ENCODE measurements at places on chromosomes 13 and 19.

DNA sequence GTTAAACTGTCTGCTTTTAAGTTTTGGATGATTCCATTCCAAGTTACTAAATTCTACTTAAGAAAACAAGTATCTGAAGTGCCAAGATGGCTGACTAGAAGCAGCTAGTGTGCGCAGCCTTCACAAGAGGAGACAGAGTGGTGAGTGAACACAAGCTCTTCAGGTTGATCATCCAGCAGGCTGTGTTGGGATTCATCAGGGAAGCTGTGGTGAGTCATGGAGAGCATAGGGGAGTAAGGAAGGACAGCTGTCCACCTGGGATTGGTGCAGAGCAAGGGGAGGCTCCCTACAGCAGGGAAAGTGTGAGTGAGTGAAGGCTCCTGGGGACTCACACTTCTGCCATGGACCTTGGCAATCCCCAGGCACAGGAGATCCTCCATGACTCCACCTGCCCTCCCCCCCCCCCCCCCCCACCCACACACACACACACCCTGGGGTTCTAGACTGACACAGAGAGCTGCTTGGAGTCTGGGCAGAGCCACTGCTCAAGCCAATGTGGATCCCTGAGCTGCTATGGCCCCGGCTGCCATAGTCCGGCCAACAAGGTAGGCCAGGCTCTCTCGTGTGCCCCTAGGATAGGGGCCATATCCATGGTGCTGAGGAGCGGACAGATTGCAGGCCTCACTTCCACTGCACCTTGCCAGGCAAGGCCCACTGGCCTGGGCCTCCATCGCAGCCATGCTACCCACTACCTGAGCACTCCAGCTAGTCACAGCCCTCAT lies 23.5 kb downstream of the SLC25A15 start:
- DNase-seq: peak; percentile 74

DNA sequence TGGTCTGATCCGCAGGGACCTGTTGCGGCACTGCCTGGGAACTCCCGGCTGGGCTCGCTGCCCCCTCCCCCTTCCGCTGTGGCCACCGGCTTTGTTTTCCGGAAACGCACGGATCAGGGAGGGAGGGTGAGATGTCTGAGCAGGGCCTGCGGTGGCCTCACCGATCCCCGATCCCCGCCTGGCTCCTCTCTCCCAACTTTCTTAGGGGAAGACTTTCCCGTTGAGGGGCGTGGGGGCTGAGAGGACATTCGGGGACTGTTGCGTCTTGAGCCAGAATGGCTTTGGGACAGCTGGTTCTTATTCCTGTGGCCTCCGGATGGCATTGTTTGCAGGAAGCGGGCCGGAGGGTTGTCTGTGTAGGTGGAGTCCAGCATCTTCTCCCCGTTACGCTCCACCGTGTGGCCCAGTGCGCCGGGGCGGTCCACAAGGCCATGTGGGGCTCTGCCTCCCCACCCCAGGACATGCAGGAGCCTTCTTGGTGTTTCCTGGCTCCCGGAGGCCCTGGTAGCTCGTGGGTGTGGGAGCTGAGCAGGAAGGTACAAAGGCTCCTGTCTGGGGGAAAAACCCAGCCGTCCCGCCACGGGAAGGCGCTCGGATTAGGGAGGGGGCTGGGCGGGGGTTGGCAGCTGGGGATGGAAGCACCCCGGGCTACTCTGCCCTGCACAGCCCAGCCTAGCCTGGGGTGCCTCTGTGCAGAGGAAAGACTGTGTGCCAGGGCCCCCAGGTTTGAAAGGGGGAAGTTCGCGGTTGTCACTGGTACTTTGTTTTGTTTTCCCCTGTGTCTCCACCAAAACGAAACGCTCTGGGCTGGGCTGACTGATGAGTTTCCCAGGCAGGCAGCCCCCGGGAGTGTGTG lies 1.3 kb downstream of the CSNK1G2 start:
- DNase-seq: peak; percentile 82

- DNase-seq: no peak
Measured at GRCh38 chr19:18745012-18745735, 45.9 kb downstream of the COMP start.

- no peak for DNase-seq
Measured at GRCh38 chr19:54517483-54517882, 14.9 kb downstream of the LAIR2 start.

GRCh38 chr19:3253270-3253669 lies 28.8 kb downstream of the CELF5 start:
- no peak for DNase-seq

GRCh38 chr19:29636553-29637360 lies 28.5 kb upstream of the PLEKHF1 start:
- DNase-seq: no peak

- no peak for DNase-seq
Measured at GRCh38 chr19:7529610-7530490, 5.7 kb upstream of the PNPLA6 start.

DNA sequence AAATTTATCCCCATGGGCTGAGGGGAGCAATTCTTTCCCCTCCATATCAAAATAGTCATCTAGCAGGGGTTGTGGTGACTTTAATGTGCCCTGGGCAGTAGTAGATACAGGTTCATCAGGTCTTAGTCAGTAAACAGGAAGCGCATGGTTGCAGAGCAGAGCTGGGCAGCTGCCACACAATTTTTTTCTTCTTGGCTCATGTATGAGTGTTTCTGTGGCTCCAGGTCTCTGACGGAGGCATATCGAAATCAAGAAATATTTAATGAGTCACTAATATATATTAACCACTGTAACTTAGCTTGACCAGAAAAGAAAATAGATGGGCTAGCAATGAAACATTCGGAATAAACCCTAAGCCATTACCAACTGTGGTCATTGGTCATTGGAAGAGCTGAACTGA lies 68.4 kb upstream of the UBL3 start:
- DNase-seq: no peak
